ENCODE measurements at places on chromosomes 7 and 10.

GRCh38 chr10:27816320-27816719, 70.7 kb upstream of the MKX start:
- no peak for DNase-seq

DNA sequence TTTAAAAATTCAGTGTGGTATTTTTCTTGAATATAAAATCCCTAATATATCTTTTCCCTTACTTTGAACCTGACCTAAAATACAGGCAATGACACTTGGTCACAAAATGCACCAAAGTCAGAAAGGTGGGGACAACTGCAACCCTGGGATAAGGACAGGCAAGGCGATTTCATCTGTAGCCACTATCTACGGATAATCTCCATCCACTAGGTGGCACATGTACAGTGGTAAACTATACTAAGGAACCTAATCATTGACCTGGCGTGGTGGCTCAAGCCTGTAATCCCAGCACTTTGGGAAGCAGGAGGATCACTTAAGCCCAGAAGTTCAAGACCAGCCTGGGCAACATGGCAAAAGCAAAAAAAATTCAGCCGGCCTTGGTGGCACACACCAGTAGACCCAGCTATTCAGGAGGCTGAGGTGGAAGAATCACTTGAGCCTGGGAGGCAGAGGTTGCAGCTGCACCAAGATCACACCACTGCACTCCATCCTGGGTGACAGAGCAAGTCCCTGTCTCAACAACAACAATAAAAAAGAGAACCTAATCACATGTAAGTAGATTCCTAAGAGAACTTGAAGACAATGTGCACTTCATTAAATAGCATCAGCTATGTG, 98.9 kb downstream of the KMT2C start:
- no peak for DNase-seq

DNA sequence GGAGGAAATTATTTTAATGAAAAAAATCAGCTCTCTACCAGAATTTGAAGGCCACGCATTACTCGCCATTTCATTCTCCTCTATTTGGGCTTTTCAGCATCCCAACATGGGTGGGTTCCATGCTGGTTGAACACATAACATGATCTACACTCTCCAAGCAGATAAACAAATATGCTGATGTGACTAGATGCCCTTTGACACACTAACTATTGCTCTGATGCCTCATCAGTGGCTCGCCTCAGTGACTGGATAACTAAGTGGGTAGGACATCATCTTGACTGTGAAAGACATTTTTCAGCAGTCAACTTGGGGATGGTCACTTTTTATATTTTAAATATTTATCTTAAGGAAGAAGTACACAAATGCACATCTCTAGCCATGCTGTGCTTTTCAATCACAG, 113.9 kb upstream of the LAMB4 start:
- DNase-seq: no peak

- no peak for DNase-seq
Observed at GRCh38 chr7:155576416-155576815, 30.1 kb upstream of the CNPY1 start.

DNA sequence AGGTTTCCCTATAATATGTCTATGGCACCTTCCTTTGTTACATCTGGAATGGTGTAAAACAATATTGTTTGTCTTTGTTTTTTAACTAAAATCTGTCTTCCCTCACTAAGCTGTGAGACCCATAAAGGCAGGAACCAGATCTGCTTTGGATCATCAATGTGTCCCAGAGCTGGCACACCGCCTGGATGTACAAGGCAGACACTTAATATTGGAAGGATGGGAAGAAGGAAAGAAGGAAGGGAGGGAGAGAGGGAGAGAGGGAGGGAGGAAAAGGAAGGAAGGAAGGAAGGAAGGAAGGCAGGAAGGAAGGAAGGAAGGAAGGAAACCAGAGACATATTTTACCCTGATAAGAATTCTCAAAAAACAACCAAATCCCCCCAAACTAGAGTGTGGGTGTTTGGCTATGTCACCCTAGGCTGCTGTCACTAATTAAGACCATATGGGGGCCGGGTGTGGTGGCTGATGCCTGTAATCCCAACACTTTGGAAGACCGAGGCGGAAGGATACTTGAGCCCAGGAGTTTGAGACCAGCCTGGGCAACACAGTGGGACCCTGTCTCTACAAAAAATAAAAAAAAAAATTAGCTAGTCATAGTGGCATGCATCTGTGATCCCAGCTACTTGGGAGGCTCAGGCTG, 59.6 kb downstream of the SH3PXD2A start:
- DNase-seq: no peak
